ENCODE measurements at places on chromosomes 5 and 9.

DNA sequence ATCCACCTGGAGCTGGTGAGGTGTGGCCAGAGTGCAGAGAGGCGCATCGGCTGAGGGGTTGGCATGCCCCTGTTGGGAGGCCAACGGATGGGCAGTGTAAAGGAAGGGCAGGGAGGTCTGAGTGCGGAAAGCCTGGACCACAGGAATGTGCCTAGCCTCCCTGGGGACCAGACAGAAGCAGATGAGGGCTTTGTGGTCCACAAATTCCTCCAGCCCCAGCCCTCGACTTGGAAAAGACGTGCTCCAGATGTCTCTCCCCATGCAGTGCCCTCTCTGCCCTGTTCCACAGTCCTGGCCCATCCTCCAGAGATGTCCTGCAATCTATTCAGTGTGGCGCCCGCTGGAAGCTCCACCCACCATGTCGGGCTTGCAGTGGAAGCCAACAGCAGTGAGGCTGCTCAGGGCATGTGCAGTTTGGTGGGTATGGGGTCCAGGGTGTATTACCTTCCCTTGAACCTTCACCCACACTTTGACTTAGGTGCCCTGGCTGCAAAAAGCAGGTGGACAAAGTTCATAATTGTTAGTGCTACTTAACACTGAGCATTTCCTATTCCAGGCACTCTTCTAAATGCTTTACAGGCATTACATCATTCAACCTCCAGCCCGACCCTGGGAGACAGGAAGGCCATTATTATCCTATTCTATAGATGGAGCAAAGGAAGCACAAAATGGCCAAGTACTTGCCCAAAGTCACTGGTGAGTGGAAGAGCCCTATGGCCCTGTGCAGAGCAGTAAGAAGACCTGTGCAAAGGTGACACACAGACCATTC is 120.2 kb upstream of the SLC25A48 start:
- DNase-seq: no peak

- DNase-seq: no peak
Observed at GRCh38 chr5:10935536-10935935, 174.5 kb upstream of the DAP start.

- DNase-seq: no peak
Observed at GRCh38 chr5:95919658-95920057, 42.0 kb downstream of the ELL2 start.

DNA sequence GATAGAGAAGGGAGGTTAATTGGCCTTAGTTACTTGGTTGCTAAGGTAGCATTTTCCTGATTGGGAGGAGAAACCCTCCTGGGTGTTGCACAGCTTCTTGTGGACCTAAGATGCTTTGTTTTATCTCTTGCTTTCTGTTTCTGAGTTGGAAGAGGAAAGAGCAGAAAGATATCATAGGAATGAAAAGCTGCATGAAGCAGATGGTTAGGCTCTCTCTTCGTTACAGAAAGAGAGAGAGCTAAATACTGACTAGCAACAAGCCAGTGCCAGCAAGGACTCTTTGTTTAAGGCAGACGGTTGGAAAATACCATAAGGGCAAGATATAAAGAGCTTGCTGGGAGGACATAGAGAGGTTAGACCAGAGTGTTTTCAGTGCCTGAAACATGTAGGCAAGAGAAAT is 103.1 kb downstream of the ATG10 start:
- no peak for DNase-seq

DNA sequence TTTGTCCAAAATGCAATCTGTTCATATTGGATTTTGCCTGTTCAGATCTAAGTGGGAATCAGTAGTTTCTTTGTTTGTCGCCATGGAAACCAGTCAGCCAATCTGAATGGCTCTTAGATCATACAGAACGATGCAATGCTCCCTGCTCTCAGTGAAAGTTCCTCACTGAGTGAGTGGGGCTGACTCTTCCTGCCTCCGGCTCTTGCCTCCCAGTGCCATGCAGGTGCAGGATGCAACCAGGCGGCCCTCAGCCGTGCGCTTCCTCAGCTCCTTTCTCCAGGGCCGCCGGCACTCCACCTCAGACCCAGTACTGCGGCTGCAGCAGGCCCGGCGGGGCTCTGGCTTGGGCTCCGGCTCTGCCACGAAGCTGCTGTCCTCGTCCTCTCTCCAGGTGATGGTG is at the start of gene PTPDC1:
Gene PTPDC1 (plus strand): TSS at position 151 of the 400 bp plus-strand sequence. CDS start 67 bp downstream, at position 218.
- DNase-seq: no peak

GRCh38 chr5:131281868-131282234 is 18.0 kb downstream of the CDC42SE2 start:
- DNase-seq: no peak

- DNase-seq: no peak
Observed at GRCh38 chr9:133852431-133852830, 114.3 kb upstream of the SARDH start.

- no peak for DNase-seq
Observed at GRCh38 chr9:131447148-131447547, 53.3 kb downstream of the PRRC2B start.

DNA sequence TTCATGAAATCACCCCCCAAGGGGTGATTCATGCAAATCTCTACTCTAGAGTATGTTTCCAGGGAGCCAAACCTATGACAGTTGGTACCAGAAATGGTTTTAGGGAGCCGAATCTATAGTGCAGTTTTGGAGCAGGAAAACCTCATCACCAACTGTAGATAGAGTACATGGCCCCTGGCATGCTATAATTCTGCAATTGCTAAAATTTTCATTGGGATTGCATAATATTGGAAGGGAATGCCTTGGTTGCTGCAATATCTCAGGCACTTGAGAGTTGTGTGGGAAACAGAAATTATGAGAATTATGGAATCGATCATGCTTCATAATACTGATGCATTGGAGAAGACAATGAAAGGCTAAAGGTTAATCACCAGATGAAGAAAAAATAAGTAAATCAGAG is 148.2 kb upstream of the PLPPR1 start:
- no peak for DNase-seq

DNA sequence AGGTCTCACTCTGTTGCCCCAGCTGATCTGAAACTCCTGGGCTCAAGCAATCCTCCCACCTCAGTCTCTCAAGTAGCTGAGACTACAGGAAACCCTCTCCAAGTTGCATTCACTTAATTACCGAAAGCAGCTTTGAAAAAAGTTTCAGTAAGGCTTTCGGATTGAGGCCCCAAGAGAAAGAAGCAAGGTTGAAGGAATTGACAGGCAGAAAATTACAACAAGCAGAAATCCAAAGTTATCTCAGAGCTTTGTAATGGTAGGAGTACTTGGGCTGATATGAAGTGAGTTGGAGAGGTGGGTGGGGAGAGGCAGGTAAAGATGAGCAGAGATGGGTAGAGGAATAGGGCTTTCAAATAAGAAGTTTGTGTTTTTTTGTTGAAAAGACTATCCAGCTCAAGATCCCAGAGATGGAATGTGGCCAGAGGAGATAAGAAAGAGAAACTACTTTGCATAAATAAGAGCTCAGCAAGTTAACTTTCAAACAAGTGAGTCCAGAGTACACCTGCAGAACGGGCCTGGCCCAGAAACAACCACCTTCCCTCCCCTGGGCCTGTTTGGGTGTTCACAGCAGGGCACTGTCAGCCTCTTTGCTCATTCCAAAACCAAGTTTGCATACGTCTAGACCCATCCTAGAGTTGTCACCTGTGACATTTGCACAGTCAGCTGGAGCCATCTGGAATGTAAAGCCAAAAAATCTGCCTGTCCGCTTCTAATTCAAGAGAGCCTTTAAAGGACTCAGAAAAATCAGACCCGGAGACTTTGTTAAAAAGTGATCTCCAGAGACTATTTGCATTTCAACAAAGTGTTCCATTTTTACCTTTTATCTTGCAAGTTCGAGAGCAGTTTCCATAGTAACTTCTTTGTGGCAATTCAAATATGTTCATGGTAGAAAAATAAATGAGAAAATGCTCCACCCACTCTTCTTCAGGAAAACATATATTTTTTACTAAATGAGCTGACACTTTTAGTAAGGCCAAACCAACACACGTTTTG is 2.2 kb upstream of the CLINT1 start:
- DNase-seq: no peak

GRCh38 chr5:76337953-76338451 is 65.1 kb upstream of the IQGAP2 start:
- DNase-seq: peak; percentile 19

DNA sequence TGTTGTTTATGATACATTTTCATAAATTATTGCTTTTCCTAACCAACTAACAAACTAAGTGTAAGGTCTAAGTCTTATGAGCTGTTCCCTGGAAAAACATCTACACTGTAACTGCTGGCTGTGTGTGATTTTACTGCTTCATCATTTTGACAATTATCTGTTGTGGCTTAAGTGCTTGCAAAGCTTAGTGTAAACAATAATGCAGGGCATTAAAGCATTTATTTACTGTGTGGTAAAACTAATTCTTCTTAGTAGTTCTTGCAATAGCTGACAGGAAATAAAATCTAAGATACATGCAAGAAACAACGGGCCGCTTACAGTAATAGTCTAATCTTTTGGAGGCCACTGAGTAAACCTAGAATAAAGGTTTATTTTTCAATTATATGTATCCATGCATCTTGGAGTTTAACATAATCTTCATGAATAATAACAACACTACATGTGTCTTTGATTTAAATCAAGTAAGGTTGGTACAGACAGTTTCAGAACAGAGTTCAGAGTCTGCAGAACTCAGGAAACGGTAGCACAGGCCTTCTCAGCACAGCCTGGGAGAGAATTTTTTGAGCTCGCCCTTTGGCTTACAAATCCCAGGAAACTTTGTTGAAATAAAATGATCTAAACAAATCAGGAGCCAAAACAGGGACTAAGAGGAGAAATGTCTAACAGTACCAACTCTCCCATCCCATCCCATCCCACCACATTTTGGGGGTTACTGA is 473.1 kb downstream of the NR2F1-AS1 start:
- no peak for DNase-seq

GRCh38 chr5:58456486-58456885 is 3.4 kb downstream of the PLK2 start:
- no peak for DNase-seq
